ENCODE measurements at places on chromosomes 4 and X. TPM values are rescaled to one million over a fixed set of nuclear protein-coding genes. Genes with fewer than 3 reads are reported as not detected.

Gene PRIMPOL
- 9.6 TPM for total RNA-seq

- H3K27me3 ChIP-seq = no peaks in the 10 kb centered on the region
- no peaks in the 10 kb centered on the region for H3K36me3 ChIP-seq
- no peak for DNase-seq
- H3K4me1 ChIP-seq = no peaks in the 10 kb centered on the region
- H3K27ac ChIP-seq = no peak overlapping the region
Measured at GRCh38 chrX:138034136-138034535, 468.2 kb downstream of the ZIC3 start.

DNA sequence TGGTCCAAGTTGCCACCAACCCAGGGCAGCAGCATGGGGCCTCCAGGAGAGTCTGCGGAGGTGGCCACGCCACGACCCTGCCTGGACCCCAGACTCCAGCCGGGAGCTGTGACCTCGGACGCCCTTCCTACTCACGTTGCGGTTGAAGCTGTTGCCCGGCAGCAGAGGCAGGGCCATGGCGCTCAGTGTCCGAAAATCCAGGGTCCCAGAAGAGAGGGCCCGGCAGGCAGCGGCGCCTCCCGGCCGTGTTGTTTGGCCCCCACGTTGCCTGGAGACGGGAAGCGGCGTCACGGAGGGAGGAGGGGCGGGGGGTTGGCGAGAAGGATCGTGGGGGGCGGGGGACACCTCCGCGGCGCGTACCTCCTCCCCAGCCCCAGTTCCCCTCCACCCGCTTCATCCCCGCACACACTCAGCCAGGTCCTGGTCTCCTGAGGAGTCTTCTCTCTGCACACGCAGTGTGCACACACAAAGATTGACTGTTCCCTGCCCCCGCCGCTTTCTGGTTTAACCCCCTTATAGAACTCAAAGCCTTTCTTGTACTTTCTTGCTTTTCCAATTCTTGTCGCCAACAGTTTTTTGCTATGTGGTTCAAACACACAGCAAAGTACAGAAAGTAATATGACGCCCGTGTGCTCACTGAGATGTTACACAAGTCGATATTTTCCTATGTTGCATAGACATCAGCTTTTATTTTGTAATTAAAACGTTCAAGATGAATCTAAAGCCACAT is at the start of gene EFHC2:
EFHC2 (minus strand) TSS at position 261 of the 730 bp plus-strand sequence; CDS start at position 177, 84 bp downstream.
- H3K27ac ChIP-seq = peak within 1 kb of the TSS; percentile 60
- peak; percentile 47 for DNase-seq

DNA sequence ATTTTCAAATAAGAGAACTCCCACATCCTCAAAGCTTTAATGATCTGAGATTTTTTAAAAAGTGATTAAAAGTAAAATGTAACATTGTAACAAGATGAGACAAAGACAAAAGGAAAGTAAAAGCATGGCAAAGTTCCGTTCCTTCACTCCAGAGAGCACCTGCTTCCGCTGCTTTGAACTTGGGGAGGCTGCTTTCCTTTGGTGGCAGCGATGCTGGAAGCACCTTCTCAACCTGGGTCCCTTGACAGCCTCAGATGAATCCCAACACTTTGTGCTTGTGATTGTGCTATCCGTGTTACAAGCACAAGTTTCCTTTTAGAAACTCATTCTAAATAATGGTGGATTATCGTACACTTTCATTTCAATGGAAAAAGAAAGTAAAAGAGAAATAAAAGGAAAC is 59.7 kb downstream of the HADH start:
- peaks cover 12% of the 10 kb centered on the region for H3K4me1 ChIP-seq
- DNase-seq = no peak
- H3K36me3 ChIP-seq = no peaks in the 10 kb centered on the region
- no peak overlapping the region for H3K27ac ChIP-seq

DNA sequence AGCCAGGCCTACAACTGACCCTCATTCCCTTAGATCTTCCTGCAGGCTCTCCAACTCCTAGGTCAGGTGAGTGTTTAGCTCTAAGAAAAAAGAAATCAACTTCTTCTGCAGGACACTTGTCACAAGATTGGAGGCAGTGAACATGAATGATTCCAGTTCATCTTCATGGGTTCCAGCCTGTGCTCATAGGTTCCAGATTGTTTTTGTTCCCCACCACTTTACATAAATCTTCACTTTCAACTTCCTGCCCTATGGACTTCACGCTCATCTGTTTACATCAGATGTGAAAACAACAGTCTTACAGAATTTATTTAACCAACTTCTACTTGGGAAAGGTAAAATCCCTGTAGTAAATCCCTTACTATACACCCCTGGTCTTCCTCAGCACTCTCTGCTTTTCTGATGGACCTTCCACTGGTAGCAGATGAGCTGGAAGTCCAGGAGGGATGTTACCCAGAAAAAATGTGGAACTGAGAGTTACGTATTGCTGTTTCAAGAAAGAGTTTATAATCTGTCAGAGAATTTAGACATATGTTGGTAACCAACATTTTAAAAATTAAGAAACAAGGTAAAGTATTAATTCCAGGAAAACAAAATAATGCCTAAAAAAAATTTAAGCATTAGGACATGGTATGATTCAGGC is 62.4 kb downstream of the ANAPC10 start:
- no peak for DNase-seq
- no peak overlapping the region for H3K4me3 ChIP-seq
- H3K36me3 ChIP-seq = peaks cover 19% of the 10 kb centered on the region
- no peaks in the 10 kb centered on the region for H3K27me3 ChIP-seq
- H3K27ac ChIP-seq = no peak overlapping the region
